Thoracic aorta (tissue), 2 donors: ENCODE measurements at places on chromosomes 2 and 18. TPM values are rescaled to one million over a fixed set of nuclear protein-coding genes. Genes with fewer than 3 reads are reported as not detected.

DNA sequence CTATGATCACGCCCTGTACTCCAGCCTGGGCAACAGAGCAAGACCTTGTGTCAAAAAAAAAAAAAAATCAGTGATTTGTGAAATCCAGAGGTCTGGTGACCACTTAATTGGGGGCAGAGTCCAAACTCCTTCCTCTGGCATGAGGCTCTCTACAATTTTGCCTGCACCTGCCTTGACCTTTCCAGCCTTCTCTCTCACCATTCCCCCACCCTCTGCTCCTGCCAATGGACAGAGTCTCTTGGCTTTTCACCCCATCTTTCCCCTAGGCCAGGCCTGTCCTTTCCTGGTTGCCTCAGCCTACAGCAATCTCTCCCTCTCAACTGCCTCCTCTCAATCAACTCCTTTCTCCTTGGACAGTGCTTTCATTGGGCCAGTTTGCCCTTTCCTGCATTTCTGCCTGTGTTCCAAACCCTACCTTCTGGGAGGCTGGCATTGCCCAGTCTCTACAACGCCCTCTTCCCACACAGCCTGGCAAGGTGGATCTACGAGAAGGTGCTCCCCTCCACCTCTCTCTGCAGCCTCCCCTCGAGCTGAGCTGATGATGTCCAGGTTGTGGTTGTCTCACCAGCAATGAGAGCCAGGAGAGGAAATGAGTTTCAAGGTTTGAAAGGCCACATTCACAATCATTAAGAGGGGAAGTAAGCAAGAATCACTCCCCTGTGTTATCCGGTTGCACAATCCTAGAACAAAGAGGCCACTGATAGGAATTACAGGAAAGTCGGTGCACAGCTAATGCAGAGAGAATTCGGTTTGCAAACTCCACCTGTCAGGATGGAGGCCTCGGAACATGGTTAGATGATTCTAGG, 39.5 kb upstream of the NPAS2 start:
- no peak for DNase-seq
- H3K4me3 ChIP-seq: no peak overlapping the region
- H3K27me3 ChIP-seq: no peaks in the 10 kb centered on the region
- no peaks in the 10 kb centered on the region for H3K4me1 ChIP-seq

DNA sequence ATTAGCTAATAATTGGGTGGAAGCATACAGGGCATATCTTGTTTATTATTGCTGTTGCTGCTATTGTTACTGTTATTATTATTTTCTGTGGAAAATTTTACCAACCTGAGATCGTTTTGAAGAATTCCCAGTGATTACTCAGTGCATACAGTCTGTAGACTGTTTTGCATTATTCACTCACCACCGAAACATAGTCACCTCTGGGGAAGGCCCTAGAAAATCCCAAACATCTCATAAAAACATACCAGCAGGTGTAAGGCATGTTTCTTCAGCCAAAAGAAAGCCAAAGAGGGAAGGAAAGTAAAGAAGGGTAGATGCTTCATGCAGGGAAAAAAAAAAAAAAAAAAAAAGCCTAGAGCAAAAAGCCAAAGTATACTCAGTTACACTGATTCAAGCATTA, 647.7 kb downstream of the BCL11A start:
- no peaks in the 10 kb centered on the region for H3K27me3 ChIP-seq
- H3K27ac ChIP-seq: no peak overlapping the region
- no peaks in the 10 kb centered on the region for H3K4me1 ChIP-seq

DNA sequence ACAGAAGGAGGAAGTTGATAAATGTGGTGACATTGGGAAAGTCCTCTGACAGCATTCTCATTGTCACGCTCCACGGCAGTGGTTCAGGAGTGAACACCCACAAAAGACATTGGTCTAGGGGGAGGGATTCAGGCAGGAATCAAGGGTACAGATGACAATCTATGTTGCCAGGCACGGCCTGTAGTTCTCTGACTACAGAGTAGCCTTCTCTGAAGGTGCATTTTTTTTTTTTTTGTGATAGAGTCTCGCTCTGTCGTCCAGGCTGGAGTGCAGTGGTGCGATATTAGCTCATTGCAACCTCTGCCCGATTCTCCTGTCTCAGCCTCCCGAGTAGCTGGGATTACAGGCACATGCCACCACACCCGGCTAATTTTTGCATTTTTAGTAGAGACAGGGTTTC, 7.4 kb upstream of the MOB1A start:
- H3K27ac ChIP-seq: no peak overlapping the region
- no peaks in the 10 kb centered on the region for H3K27me3 ChIP-seq
- no peaks in the 10 kb centered on the region for H3K36me3 ChIP-seq
- H3K4me3 ChIP-seq: no peak overlapping the region
- H3K4me1 ChIP-seq: no peaks in the 10 kb centered on the region
- no peak for DNase-seq

CDCA7 gene
- 4.9 TPM for total RNA-seq
